ENCODE measurements at places on chromosomes 3 and 15.
A peak's percentile ranks its signal among the peaks of the same experiment; 100 is the strongest.

GRCh38 chr15:38996111-38996631 lies 431.6 kb upstream of the RASGRP1 start:
- peak; percentile 86 for DNase-seq

- no peak for DNase-seq
Measured at GRCh38 chr3:65779390-65779789, 259.3 kb downstream of the MAGI1 start.

- DNase-seq, result no peak
Measured at GRCh38 chr3:117799387-117799735, 1089.8 kb downstream of the TUSC7 start.

- no peak for DNase-seq
Measured at GRCh38 chr15:95032156-95032555, 800.8 kb downstream of the MCTP2 start.

- no peak for DNase-seq
Measured at GRCh38 chr3:121976727-121977126, 45.3 kb downstream of the ILDR1 start.

GRCh38 chr3:124826703-124827102 lies 60.5 kb downstream of the ITGB5 start:
- peak; percentile 95 for DNase-seq

DNA sequence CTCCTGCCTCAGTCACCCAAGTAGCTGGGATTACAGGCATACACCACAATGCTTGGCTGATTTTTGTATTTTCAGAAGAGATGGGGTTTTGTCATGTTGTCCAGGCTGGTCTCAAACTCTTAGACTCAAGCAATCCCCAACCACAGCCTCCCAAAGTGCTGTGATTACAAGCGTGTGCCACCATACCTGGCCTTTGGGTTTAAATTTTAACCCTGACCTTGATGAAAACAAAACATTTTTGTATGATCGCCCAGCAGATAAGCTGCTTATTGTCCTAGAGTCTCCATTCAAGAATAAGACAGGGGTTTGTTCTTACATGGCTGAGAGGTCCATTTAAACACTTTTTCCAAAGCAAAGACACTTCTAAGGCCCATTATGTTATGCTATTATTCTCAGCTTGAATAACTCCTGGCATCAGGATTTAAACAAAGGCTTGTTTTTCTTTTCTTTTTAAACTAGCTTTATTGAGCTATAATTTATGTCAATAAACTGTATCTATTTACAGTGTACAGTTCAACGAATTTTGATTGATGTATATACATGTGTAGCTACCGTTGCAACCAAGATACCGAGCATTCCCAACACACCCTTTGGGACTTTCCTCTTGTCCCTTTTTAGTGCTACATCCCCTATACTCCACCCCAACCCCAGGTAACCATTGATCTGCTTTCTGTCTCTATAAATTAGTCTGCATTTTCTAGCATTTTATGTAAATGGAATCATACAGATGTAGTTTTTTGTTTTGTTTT lies 1.4 kb upstream of the MUC13 start:
- no peak for DNase-seq

DNA sequence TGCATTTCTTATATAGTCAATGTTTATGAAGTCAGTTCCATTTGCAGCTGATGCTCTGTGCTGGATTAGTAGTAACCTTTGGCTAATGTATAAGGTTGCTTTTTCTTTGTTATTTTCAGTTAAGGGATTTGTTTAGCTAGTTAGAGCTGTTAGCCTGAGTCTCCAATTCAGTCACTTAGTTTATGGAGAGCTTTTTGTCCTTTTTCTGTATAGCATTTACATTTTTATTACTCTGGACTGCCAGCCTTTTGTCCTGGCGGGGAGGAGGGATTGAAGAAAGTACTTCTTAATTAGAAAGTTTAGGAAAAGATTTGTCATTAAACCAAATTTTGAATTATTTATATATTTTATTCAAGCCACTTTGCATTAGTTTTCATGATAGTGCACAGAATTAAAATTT lies 52.0 kb downstream of the DNAJC13 start:
- DNase-seq, result no peak

- no peak for DNase-seq
Measured at GRCh38 chr3:64818196-64818595, 130.4 kb upstream of the ADAMTS9 start.

- no peak for DNase-seq
Measured at GRCh38 chr3:131535596-131535995, 32.8 kb upstream of the MRPL3 start.

DNA sequence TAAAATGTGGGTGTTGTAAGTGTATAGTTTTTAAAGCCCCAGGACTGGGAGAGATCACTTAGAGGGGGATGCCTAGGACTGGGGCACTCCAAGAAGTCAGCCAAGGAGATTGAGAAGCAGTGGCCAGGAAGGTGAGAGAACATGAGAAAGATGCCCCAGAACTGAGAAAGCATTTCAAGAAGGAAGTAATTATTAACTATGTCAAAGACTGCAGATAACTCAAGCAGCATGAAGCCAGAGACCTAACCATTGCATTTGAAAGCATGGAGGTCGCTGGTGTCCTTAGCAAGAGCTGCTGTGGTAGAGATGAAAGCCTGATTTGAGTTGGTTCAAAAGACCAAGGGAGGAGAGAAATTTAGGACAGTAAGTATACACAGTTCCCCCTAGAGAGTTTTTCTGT lies 30.6 kb upstream of the SLC2A2 start:
- no peak for DNase-seq

- DNase-seq, result no peak
Measured at GRCh38 chr3:27726240-27726639, 4.1 kb upstream of the EOMES start.

GRCh38 chr3:72724070-72724469 lies 124.2 kb downstream of the SHQ1 start:
- DNase-seq, result no peak

- no peak for DNase-seq
Measured at GRCh38 chr3:108804966-108805365, 17.6 kb upstream of the TRAT1 start.

DNA sequence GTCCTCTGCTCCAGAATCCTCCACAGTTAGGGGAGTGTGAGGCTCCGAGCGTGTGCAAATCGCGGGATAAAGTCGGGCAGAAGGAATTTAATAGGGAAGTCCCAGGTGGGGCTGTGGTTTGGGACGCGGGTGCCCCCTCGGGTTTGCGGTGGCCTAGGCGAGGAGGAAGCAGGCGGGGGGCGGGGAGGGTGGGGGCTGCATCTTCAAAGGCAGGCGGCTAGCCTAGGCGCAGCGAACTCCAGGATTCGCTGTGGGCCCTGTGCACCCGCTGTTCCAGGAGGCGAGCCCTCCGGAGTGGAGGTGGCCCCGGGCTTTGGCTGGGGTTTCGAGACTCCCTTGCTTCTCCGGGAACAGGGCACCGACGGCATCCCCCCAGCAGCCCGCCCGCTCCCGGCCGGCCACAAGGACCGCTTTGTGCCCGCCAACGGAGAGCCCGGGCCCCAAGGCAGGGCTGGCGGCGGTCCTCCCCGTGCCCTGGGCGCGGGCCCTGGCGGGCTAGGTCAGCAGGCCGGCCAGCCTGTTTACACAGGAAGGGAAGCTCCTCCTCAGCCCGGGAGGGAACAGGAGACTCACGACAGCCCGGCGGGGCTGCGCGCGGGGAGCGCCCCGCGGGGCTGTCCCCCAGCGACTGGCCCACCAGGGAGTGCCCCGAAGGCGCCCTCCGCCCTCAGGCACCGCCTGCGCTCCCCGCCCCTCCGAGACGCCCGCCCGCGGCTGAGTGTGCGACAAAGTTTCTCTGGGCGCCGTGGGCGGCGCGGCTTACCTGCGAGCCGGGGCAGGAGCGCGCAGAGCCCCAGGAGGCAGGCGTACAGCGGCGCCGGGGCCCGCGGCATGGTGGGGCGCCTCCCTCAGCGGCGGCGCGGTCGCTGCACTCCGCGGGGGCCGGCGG lies 753 bp downstream of the ITGB5 start:
- DNase-seq, result peak; percentile 72

GRCh38 chr3:117756563-117756962 lies 1047.0 kb downstream of the TUSC7 start:
- no peak for DNase-seq

GRCh38 chr15:62850791-62851291 lies 191.7 kb upstream of the TPM1 start:
- peak; percentile 21 for DNase-seq

GRCh38 chr15:31267161-31268107 lies 59.2 kb upstream of the KLF13 start:
- DNase-seq, result no peak

GRCh38 chr15:57537072-57537471 lies 54.6 kb upstream of the MYZAP start:
- DNase-seq, result peak; percentile 63
